Stimulated activated CD8-positive, alpha-beta memory T cell treated with anti-CD3 and anti-CD28 coated beads, Interleukin-15, amount 100 ng/mL, for 1 hour (primary cell): ENCODE measurements at places on chromosomes 3 and 15.

DNA sequence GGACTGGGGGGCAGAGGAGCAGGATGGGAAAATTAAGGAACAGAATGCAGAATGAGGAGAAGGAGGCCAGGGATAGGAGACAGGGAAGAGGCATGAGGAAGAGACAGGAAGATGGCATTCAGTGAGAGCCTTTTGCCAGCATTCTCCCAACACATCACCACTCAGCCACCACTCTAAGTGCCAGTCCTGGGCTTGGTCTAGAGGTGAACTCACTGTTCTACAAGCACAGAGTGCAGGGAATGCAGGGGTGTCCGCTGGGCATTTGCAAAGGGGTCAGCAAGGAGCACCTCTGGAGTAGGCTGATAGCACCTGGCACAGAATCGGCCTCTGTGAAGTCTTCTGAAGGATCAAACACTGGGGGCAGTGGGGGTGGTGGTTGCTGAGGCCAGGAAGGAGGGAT is 14.6 kb upstream of the IGDCC3 start:
- DNase-seq: no peak

DNA sequence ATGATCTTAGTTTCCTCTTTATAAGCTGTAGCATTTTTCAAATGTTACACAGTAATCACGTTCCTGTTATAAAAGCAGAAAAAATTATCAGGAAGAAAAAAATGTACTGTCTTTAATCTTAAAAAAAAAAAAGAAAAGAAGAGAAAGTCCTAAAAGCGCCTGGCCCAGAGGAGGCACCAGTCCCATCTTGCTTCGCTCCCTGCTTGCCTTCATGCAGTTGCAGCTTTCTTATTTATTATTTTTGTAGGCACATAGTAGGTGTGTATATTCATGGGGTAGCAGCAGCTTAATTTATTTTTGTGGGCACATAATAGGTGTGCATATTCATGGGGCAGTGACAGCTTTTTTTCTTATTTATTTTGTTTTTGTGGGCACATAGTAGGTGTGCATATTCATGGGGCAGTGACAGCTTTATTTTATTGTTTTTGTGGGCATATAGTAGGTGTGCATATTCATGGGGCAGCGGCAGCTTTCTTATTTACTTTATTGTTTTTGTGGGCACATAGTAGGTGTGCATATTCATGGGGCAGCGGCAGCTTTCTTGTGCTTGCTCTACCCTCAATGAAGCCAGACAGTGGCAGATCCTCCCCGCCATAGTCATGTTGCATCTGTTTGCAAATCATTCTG is 5.5 kb upstream of the EHD4 start:
- no peak for DNase-seq

GRCh38 chr3:148319161-148319915 is 378.4 kb upstream of the AGTR1 start:
- no peak for DNase-seq

- no peak for DNase-seq
Observed at GRCh38 chr3:52670621-52671521, 14.8 kb downstream of the PBRM1 start.

- no peak for DNase-seq
Observed at GRCh38 chr15:84714821-84715220, 1.1 kb downstream of the SEC11A start.

GRCh38 chr15:62060896-62061280 is 641 bp upstream of the VPS13C start:
- DNase-seq: no peak

- DNase-seq: no peak
Observed at GRCh38 chr3:159974-160373, 36.6 kb upstream of the CHL1 start.

DNA sequence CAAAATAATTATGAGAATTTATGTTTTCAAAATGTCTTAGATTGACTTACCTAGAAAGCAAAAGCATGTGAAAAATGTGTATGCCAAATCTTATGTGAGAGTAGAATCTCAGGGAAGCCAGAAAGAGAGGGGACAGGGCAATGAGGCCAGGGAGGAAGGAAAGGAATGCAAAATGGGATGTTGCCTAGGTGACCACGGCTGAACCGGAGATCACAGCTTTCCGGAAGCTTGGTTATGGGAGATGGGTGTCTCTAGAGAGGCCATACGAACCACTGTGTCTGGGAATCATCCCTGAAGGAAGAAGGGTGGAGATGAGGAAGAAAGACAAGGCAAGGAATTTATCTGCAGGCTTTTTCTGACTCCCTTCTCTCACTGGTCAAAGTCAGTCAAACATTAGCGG is 76.0 kb downstream of the SUCLG2 start:
- no peak for DNase-seq

DNA sequence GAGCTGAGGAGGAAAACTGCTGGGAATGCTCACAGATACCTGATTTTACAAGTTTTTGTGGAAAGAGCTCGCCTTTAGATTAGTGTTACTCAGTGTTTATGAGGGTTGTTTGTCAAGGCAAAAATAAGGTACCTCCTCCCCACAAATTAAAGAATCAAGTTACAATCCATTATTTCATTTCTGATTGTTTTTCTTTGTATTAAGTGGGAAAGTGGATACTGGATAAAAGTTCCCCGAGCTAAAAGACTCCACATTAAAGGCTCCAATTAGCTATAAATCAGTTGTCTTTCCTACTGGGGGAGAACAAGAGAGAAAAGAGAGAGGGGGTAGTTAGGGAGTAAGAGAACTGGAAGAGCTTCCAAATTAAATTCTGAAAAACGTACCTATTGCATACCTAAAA is 1.9 kb downstream of the ALDH1A2 start:
- no peak for DNase-seq

GRCh38 chr3:119211193-119211592 is 29.5 kb downstream of the B4GALT4 start:
- no peak for DNase-seq

GRCh38 chr15:69128667-69129311 is 31.6 kb upstream of the GLCE start:
- no peak for DNase-seq

GRCh38 chr3:187507905-187508304 is 139.7 kb downstream of the RTP4 start:
- no peak for DNase-seq

DNA sequence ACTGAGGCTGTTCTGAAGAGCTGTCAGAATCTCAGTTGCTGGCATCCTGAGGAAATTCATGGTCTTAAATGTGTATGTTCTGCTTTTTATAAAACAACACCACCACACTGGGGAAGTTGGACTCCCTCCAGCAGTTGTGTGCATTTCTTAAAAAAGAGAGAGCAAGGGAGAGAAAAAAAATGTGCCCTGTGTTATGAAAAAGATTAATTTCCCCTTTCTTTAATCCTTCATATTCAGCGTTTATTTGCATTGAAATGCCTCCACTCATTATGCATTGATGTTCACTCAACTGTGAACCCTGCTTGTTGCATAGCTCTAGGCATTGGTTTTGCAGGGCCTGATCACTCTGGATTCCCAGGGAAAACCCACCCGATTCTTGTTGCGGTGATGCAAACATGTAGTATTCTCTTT is 4.4 kb upstream of the ZNF609 start:
- no peak for DNase-seq

- no peak for DNase-seq
Observed at GRCh38 chr3:188769831-188770230, 401.9 kb upstream of the TPRG1 start.

DNA sequence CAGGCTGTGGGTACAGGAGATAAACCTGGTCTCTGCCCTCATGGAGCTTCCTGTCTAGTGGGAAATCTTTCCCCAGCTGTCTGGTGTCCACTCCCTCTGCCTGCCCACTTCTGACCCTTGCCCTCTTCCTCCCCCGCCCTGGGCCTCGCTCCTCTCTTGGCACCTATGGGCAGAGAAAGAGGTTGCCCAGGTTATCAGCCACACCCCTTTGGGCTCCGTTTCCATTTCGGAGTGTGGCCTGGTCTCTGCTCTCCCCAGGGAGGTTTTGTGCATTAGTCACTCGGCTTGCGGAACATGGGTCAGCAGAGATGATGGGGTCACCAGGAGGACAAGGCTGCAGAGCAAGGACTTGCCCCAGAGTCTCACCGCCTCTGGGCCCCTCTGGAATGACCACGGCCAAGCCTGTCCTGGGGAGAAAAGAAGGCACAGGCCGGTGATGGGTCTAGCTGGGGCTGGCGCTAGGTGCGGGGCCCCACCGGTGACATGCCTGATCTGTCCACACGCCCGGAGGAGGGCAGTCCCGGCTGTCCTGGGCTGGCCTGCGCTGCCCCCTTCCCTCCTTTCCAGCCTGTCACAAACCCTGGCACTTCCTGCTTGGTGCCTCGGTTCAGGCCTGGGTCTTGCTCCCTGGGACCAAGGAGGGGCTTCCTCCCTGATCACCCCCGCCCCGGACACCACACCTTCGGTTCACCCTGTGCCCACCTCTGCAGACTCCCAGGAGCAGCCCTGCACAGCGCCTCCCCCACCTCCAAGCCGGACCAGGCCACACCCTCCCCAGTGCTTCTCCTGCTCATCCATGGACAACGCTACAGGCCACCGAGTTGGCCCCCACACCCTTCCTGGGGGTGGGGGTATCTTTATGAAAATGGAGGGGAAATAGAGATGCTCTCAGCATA is 35.6 kb upstream of the MUC4 start:
- DNase-seq: no peak

- DNase-seq: no peak
Observed at GRCh38 chr3:117059956-117060270, 350.3 kb downstream of the TUSC7 start.

- no peak for DNase-seq
Observed at GRCh38 chr15:92979011-92979701, 79.0 kb downstream of the CHD2 start.

GRCh38 chr3:54853573-54854404 is 74.1 kb downstream of the LRTM1 start:
- DNase-seq: no peak

GRCh38 chr3:32176989-32177701 is 61.3 kb upstream of the CMTM8 start:
- peak; percentile 46 for DNase-seq

DNA sequence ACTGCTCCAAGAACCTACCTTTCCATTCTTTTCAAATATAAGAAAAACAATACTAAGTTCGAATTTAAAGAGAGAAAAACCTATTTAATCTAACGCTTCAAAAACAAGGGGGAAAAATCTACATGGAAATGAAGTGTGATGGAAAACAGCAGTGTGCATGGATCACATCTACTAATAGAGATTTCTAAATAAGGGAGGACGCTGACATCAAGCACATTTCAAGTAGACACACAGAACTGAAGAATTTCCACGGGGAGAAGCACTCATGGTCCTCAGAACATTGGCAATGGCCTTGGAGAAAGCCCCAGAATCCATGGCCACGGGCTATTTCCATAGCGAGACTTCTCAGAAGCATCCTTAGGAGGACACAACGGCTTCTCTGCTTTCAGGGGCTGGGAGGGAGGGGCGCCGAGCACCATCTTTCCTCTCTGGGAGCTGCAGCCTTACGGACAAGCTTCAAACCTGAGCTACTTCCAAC is 1.0 kb downstream of the TASOR start:
- DNase-seq: no peak

- no peak for DNase-seq
Observed at GRCh38 chr3:37765591-37766488, 95.8 kb upstream of the CTDSPL start.

DNA sequence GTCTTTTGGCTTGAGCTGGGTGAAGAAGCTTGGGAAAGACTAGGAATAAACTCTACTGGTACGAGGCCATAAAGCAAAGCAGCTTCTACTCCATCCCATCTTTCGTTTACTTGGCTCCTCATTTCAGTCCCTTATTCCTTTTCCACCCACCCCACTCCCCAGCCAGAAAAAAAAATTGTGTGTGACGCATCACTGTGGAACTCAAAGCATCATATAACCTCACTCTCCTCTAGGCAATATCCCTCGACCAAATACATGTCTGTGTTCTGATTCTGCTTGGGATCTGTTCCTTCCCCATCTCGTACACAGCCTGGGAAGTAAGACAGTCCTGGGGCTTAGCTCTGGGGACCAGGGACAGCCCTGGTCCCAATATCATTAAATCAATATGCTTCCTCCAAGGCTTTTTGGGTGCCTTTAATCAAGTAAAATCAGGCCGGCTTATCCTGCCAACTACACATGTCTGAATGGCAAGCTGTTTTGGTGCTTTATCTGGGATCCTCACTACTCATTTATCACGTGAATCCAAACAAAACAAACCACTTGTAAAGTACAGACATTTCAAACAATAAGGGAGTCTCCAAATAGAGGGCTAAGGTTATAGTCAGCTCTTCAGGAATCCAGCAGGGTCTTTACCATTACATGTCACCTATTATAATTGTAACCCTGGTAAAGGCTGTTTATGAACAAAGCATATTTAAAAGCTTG is 74.9 kb upstream of the ZBED2 start:
- no peak for DNase-seq

- DNase-seq: no peak
Observed at GRCh38 chr3:13125092-13126015, 52.1 kb upstream of the IQSEC1 start.

DNA sequence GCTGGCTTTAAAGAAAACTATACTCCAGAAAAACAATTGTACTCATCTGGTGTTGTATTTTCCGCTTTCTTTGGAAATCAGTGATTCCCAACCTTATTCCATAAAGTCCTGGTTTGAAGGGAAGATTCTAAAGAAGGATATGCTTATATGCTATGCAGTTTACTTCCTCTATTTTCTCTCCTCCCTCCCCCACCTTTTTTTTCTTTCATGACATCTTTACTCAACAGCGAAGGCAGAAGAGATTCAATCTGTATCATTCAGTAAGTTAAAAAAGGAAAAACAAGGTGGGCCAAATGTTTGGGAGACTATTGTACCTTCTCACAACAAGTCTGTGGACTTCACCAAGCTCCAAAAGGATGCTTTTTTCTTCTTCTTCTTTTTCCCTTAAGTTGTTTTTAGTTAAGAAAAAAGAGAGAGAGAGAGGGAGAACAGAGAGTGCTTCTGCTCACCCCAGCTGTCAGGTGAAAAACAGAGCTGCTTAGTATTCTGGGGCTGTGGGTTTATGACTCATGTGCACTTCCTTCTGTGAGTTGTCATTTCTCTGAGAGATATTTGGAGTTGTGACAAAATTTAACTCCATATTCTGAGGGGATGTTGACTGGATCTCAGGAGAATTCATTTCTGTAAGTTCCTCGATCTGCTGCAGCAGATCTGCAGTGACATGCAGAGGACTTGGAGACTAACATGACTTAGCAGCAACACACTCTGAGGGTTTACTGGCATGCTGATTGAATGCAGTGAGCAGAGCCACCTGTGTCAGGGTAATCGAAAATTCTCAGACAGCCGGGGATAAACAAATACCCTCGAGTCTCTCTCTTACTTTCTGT is 70.7 kb downstream of the SSR3 start:
- peak; percentile 7 for DNase-seq

GRCh38 chr3:153087595-153088566 is 74.1 kb upstream of the RAP2B start:
- DNase-seq: no peak

GRCh38 chr15:80778621-80778963 is 578 bp upstream of the CEMIP start:
- no peak for DNase-seq

- DNase-seq: no peak
Observed at GRCh38 chr3:79040091-79040490, 727.7 kb downstream of the ROBO1 start.

- no peak for DNase-seq
Observed at GRCh38 chr3:139629033-139629432, 48.7 kb downstream of the NMNAT3 start.

GRCh38 chr15:91561371-91562100 is 292.0 kb upstream of the SLCO3A1 start:
- DNase-seq: no peak
